Activated CD4-positive, alpha-beta memory T cell treated with anti-CD3 and anti-CD28 coated beads for 36 hours (primary cell): ENCODE measurements at places on chromosomes 3 and 15.
A peak's percentile ranks its signal among the peaks of the same experiment; 100 is the strongest.

DNA sequence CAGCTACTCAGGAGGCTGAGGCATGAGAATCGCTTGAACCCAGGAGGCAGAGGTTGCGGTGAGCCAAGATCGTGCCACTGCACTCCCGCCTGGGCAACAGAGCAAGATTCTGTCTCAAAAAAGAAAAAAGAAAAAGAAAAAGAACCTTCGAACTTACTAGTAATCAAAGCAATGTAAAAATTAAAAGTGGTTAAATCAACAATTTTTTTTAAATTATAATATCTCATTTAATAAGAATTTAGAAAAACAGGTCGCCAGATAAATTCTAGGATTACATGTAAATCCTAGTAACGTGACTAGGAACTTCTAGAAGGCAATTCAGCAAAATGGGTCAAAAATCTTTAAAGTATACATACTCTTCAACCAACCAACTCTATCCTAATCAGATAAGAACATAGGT is 37.2 kb downstream of the GSK3B start:
- DNase-seq = no peak
- H3K27ac ChIP-seq = no peak overlapping the region
- no peak overlapping the region for H3K4me3 ChIP-seq
- peaks cover 4% of the 10 kb centered on the region for H3K36me3 ChIP-seq
- H3K27me3 ChIP-seq = no peaks in the 10 kb centered on the region

DNA sequence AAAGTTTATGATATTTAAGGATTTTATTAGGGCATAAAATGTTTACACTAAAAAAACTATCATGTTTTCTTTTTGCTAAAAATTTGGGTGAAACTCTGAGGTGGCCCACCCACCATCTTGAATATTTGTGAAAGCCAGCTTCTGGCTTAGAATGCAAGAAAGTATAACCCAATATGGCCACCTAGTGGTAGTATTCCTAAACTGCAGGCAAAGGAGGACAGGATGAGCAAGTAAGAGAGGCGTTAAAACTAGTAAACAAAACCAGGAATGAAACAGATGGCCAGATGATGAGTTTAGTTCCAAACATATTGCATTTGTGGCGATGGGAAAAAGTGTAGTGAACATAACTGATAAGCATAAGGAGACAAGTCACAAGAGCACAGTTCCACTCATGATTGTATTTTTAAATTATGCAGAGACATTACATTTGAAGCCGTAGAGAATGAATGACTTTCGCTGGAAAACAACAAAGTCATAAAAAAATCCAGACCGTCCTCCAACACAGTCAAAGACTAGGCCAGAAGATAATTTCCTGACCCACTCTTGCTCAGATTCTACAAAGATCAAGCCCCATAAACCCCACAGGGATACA is 103.3 kb upstream of the PRTG start:
- H3K27ac ChIP-seq = no peak overlapping the region
- DNase-seq = peak; percentile 13
- peaks cover 16% of the 10 kb centered on the region for H3K36me3 ChIP-seq
- H3K27me3 ChIP-seq = no peaks in the 10 kb centered on the region
- H3K4me1 ChIP-seq = peaks cover 2% of the 10 kb centered on the region

- no peak overlapping the region for H3K27ac ChIP-seq
- H3K27me3 ChIP-seq = no peaks in the 10 kb centered on the region
- no peaks in the 10 kb centered on the region for H3K36me3 ChIP-seq
- H3K4me3 ChIP-seq = no peak overlapping the region
- H3K4me1 ChIP-seq = no peaks in the 10 kb centered on the region
Observed at GRCh38 chr3:77815467-77815866, 775.6 kb downstream of the ROBO2 start.

GRCh38 chr3:123632161-123632655 is 47.4 kb upstream of the HACD2 start:
- H3K4me3 ChIP-seq = no peak overlapping the region
- no peaks in the 10 kb centered on the region for H3K4me1 ChIP-seq
- H3K36me3 ChIP-seq = peaks cover 2% of the 10 kb centered on the region
- no peak overlapping the region for H3K27ac ChIP-seq
- H3K27me3 ChIP-seq = no peaks in the 10 kb centered on the region
- DNase-seq = no peak

GRCh38 chr3:190336516-190337189 is 14.4 kb upstream of the CLDN1 start:
- H3K27me3 ChIP-seq = peaks cover 7% of the 10 kb centered on the region
- no peak for DNase-seq
- H3K4me1 ChIP-seq = no peaks in the 10 kb centered on the region
- no peaks in the 10 kb centered on the region for H3K36me3 ChIP-seq
- H3K27ac ChIP-seq = no peak overlapping the region

- H3K27me3 ChIP-seq = no peaks in the 10 kb centered on the region
- peak; percentile 50 for DNase-seq
- H3K27ac ChIP-seq = peak overlapping the region; percentile 44
- H3K4me3 ChIP-seq = no peak overlapping the region
- peaks cover 27% of the 10 kb centered on the region for H3K36me3 ChIP-seq
Observed at GRCh38 chr3:152356870-152357276, 88.1 kb downstream of the MBNL1 start.

GRCh38 chr3:52798978-52799476 is 4.4 kb downstream of the ITIH3 start:
- peak; percentile 41 for DNase-seq
- no peak overlapping the region for H3K27ac ChIP-seq
- H3K4me1 ChIP-seq = no peaks in the 10 kb centered on the region
- no peaks in the 10 kb centered on the region for H3K36me3 ChIP-seq
- no peak overlapping the region for H3K4me3 ChIP-seq
- H3K27me3 ChIP-seq = no peaks in the 10 kb centered on the region

GRCh38 chr3:18862077-18862476 is 286.2 kb upstream of the KCNH8 start:
- H3K27me3 ChIP-seq = peaks cover 12% of the 10 kb centered on the region
- no peaks in the 10 kb centered on the region for H3K4me1 ChIP-seq
- H3K27ac ChIP-seq = no peak overlapping the region
- no peak overlapping the region for H3K4me3 ChIP-seq
- DNase-seq = no peak

- no peaks in the 10 kb centered on the region for H3K36me3 ChIP-seq
- H3K4me1 ChIP-seq = no peaks in the 10 kb centered on the region
- H3K4me3 ChIP-seq = no peak overlapping the region
- no peaks in the 10 kb centered on the region for H3K27me3 ChIP-seq
- DNase-seq = no peak
- H3K27ac ChIP-seq = no peak overlapping the region
Observed at GRCh38 chr3:20013396-20013795, 1.3 kb upstream of the PP2D1 start.

DNA sequence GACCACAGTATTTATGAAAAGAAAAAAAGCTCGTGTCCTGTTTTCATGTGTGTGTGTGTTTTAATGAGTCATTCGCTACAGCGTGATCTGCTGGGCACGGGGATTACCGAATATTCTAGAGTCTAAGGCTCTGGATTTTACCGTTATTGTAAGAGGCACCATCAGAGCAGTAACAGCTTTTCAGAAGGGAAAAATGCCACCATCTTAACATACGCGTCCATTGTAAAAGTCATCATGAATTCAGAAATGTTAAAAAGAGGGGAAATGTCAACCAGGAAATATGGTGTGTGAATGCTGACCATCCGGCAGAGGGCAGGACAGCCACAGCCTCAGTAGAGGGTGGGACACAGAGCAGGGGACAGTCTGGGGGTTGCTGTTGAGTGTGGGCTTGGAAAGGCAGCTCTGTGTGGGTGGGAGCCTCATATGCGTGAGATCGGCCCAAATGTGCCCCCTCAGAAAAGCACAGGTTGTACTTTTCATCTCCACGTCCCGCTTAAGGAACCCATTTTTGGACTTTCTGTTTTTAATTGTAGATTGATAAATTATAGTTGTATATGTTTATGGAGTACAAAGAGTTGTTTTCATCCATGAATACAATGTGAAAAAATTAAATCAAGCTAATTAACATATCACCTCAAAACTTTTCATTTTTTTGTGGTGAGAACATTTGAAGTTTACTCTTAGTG is 69.6 kb downstream of the ASB7 start:
- no peaks in the 10 kb centered on the region for H3K27me3 ChIP-seq
- DNase-seq = no peak
- H3K36me3 ChIP-seq = no peaks in the 10 kb centered on the region
- H3K4me3 ChIP-seq = no peak overlapping the region

GRCh38 chr3:159174715-159175692 is 373.1 kb downstream of the MFSD1 start:
- no peaks in the 10 kb centered on the region for H3K36me3 ChIP-seq
- H3K27ac ChIP-seq = no peak overlapping the region
- H3K4me1 ChIP-seq = no peaks in the 10 kb centered on the region
- no peaks in the 10 kb centered on the region for H3K27me3 ChIP-seq
- no peak for DNase-seq

- H3K36me3 ChIP-seq = no peaks in the 10 kb centered on the region
- H3K4me1 ChIP-seq = peaks cover 3% of the 10 kb centered on the region
- H3K27ac ChIP-seq = no peak within 1 kb of the TSS
- peak; percentile 42 for DNase-seq
Observed at GRCh38 chr3:61561374-61562041, at the start of gene PTPRG. Gene PTPRG (plus strand): TSS chr3:61561571. CDS start chr3:61562288, 717 bp downstream.

- H3K27me3 ChIP-seq = no peaks in the 10 kb centered on the region
- no peaks in the 10 kb centered on the region for H3K4me1 ChIP-seq
- no peak overlapping the region for H3K27ac ChIP-seq
Observed at GRCh38 chr15:87489456-87489855, 767.1 kb downstream of the NTRK3 start.

DNA sequence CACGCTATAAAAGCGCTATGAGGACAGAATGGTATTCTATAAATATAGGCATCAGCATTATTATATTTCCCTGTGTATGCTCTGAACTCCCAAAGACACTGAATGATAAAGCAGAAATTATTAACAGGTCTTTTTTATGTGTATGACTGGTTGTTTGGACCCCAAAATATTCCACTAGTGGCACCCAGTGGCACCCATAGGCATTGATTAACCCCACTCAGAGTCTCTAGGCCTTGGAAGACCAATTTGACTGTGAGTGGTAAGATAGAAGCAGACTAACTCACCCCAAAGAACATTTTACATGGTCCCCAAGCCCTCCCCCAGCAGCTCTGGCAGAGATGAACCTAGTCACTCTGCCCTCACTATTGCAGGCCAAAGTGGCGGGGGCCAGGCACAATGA is 45.4 kb upstream of the UBE2E1 start:
- H3K27me3 ChIP-seq = no peaks in the 10 kb centered on the region
- DNase-seq = no peak
- no peaks in the 10 kb centered on the region for H3K36me3 ChIP-seq
- no peak overlapping the region for H3K4me3 ChIP-seq
- H3K27ac ChIP-seq = no peak overlapping the region

- H3K4me3 ChIP-seq = peak overlapping the region; percentile 93
- no peaks in the 10 kb centered on the region for H3K27me3 ChIP-seq
- DNase-seq = peak; percentile 90
Observed at GRCh38 chr3:129316248-129317013, 37.8 kb downstream of the HMCES start.

DNA sequence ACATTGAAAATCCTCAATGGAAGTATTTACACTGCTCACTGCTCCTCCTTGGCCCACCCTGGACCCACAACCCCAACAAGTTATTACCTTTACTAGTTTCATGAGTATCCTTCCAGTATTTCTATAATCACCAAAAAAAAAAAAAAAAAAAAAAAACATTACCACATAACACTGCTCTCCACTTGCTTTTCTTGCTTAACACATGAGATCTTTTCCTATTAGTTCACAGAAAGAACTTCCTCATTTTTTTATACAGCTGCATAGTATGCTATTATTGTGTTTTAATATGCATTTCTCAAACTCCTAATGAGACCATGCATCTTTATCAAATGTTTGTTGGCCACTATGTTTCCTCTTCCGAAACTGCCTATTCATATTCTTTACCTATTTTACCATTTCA is 14.6 kb downstream of the GABPB1 start:
- H3K4me1 ChIP-seq = peaks cover 11% of the 10 kb centered on the region
- H3K27me3 ChIP-seq = no peaks in the 10 kb centered on the region
- H3K27ac ChIP-seq = no peak overlapping the region
- DNase-seq = no peak

DNA sequence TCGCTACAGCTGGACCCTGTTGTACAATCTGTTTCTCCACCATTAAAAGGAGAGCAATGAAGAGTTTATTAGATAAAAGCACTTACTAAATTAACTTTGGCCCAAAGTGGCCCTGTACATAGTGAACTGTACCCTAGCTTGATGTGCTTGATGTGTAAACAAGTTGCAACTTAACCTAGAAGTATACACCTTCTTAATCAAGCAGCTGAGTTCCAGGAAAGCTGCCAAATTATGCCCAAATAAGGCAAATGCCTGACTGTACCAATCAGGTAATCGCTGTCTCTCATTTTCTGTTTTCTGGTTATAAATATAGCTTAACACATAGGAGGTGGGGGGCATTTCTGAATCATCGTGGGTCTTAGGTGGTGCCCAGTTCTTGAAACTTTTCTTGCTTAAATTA is 704.8 kb upstream of the CBLB start:
- H3K4me1 ChIP-seq = no peaks in the 10 kb centered on the region
- no peak for DNase-seq
- no peaks in the 10 kb centered on the region for H3K36me3 ChIP-seq
- H3K27me3 ChIP-seq = no peaks in the 10 kb centered on the region

GRCh38 chr3:46947981-46948791 is 28.4 kb downstream of the CCDC12 start:
- no peaks in the 10 kb centered on the region for H3K27me3 ChIP-seq
- peak overlapping the region; percentile 62 for H3K4me3 ChIP-seq
- H3K36me3 ChIP-seq = peaks cover 9% of the 10 kb centered on the region
- peaks cover 76% of the 10 kb centered on the region for H3K4me1 ChIP-seq

DNA sequence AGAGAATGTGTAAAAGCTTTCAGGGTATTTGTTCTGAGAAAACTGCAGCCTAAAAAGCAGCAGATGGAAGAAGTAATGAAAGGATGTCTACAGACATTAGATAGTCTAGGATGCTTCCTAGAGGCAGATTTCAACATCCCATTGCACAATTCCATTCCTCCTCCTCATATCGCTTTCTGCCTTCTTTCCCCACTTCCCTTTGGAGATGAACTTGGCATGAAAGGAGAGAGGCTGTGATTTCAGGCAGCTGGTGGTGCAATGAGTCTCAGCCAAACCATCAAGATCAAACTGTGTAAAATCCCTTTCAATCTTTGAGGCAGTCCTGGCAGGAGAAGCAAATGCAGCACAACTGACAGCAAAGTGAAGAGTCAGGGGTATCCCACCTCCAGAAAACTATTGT is 438.7 kb upstream of the KCNMB2 start:
- no peak overlapping the region for H3K27ac ChIP-seq
- H3K4me3 ChIP-seq = no peak overlapping the region
- H3K36me3 ChIP-seq = no peaks in the 10 kb centered on the region
- no peaks in the 10 kb centered on the region for H3K4me1 ChIP-seq
- H3K27me3 ChIP-seq = no peaks in the 10 kb centered on the region
- DNase-seq = no peak

GRCh38 chr3:132273036-132273435 is 44.2 kb upstream of the ACP3 start:
- no peak overlapping the region for H3K4me3 ChIP-seq
- H3K36me3 ChIP-seq = no peaks in the 10 kb centered on the region
- no peak overlapping the region for H3K27ac ChIP-seq
- H3K27me3 ChIP-seq = no peaks in the 10 kb centered on the region
- H3K4me1 ChIP-seq = no peaks in the 10 kb centered on the region
